Stimulated activated CD4-positive, alpha-beta T cell treated with anti-CD3 and anti-CD28 coated beads, Interleukin-1b, Interleukin-23, amount 100 ng/mL, for 1 hour (primary cell): ENCODE measurements at places on chromosomes 3 and 15.

GRCh38 chr3:137032465-137033120 lies 74.8 kb downstream of the IL20RB start:
- peak; percentile 73 for DNase-seq

DNA sequence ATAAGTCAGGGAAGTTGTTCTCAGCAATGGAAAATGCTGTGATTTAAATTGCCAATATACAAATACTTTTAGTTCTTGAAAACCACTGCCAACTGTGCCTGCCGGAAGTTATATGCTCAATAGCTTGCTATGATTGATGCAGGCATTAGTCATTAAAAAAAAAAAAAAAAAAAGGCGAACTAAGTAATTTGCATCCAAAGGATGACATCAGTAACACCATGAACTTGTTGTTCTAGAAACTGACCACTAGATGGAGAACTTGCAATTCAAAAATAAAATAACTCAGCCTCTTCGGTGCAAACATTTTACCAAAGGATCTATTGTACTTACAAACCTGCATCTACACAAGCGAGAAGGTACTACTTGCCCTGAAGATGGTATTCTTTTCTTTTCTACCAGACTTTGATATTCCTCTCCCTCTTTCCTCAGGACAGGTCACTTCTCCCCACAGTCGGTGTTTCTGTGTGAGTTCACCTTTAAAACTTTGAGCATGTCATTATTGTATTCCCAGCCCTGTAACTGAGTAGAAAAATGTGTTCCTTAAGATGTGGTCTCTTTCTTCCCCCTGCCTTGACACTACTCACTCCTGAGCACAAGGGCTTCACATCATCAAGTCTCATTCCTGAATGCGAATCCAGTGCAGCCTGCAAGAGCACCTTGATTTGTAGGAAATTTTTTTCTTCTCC lies 115.0 kb upstream of the VEPH1 start:
- no peak for DNase-seq

- DNase-seq, result no peak
Measured at GRCh38 chr3:77179762-77180161, 139.9 kb downstream of the ROBO2 start.

- DNase-seq, result no peak
Measured at GRCh38 chr3:44965165-44965564, 10.8 kb downstream of the ZDHHC3 start.

- no peak for DNase-seq
Measured at GRCh38 chr15:27328186-27328585, 357.2 kb downstream of the GABRG3 start.

DNA sequence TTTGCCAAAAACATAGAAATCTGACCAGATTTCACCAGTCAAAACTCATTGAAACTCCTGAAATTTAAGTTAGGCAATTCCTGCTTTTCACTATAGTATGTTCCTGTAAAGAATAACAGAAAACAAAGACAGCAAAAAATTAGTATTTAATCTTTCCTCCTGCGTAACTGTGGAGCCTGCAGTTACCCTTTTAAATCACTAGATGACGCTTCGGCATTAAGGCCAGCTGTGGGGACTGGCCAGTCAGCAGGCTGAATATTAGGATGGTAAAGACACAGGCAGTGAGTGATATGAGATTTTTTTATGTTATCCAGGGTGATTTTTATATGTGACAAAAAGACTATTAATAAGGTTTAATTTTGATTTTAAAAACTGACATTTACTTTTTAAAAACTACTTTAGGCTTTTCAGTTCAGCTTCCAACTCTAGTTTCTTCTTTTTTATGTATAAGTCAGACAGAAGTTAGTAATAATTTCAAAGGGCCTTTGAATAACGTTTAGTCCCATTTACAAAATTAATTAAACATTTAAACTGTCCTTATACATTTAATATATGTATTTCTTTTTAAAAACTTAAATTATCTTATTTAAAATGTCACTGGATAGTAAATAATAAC lies 165.1 kb downstream of the PPM1L start:
- DNase-seq, result no peak

GRCh38 chr15:99981191-99981647 lies 248.0 kb upstream of the LYSMD4 start:
- DNase-seq, result no peak

DNA sequence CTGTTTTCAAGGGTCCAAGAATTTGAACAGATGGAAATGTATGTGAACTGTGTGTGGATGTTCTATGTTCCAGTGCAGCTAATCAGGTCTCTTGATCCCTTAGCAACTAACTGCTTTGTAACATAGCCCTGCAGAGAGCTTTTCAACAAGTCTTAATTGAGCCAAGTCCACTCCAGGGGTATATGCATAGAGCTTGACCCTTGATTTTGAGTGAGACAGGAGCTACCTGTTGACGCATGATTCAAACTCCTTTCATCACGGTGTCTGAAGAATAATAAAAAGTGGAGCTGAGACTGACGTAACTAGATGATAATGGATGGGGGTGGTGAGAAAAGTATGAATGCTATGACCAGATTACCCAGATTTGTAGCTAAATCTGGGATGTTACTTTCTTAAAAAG lies 93.3 kb upstream of the CCDC54 start:
- DNase-seq, result no peak

- no peak for DNase-seq
Measured at GRCh38 chr15:80530737-80531365, 126.7 kb downstream of the ARNT2 start.

DNA sequence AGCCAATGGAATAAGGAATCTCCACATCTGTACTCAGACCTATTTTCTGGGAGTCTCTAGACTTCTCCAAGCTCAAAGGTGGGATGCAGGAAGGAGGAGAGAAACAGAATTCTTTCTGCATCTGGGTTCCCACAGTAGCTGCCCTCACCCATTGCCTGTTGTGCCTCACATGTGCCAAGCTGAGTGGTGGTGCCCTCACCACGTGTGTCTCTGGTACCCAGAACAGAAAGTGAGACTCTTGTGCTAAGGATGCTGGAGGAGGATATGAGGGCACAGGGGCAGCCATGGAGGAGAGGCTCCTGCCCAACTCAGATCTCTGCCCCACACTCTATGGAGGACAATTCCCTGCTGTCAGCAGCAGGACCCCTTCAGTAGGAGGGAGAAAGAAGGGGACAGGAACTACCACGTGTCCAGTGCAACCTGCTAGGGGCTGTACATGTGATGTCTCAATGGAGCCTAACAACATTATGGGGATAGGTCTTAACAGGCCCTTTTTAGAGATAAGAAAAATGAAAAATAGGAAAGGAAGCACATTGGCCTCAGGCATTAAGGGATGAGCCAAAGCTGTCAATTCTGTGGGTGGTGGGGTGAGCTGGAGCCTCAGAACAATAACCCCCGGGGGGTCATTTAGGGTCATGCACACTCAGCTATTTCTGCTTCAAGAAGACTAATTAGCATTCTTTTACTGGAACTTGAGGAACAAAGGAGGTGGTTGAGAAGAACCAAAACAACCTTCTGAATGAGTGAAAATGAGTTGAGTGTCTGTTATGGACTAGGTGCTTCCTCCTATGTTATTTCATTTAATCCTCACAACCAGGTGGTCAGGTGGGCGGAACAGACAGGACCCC lies 16.3 kb upstream of the NOX5 start:
- no peak for DNase-seq

DNA sequence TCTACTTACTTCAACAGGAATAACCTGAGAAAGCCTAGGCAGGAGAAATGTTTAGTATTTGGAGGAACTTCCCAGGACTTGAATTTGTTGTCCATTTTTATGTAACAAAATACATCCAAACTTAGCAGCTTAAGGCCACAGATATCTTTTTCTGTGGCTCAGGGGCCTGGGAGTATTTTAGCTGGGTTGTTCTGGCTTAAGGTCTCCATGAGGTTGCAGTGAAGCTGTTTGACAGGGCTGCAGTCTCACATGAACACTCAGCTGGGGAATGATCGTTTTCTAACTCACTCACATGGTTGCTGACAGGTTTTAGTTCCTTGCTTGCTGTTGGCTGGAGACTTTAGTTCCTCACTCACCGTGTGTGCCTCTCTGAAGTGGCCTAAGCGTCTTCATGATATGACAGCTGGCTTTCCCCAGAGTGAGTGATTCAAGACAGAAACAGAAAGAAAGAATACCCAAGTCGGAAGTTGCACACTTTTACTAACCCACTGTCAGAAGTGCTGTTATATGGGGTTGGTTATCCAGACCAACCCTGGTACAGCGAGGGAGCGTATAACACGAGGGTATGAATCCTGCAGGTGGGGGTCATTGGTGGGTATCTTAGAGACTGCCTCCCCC lies 229.7 kb upstream of the TBL1XR1 start:
- DNase-seq, result peak; percentile 12

GRCh38 chr15:59622289-59622688 lies 10.7 kb downstream of the GCNT3 start:
- no peak for DNase-seq

GRCh38 chr3:32224016-32224516 lies 14.4 kb upstream of the CMTM8 start:
- DNase-seq, result no peak

DNA sequence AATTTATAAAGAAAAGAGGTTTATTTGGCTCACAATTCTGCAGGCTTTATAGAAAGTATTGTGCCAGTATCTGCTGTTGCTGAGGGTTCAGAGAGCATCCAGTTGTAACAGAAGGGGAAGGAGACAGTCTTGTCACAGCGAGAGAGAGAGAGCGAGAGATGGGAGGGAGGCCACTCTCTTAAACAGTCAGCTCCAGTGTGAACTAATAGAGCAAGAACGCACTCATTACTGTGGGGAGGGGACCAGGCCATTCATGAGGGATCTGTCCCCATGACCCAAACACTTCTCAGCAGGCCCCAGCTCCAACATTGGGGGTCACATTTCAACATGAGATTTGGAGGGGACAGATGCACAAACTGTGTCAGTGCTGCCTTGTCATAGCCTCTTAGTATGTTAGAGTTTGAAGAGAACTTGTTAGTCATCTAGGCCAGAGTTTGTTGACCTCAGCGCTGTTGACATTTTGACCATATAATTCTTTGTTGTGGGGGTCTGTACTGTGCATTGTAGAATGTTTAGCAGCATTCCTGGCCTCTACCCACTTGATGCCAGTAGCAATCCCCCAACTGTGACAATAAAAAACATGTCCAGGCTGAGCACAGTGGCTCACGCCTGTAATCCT lies 15.3 kb downstream of the STARD9 start:
- no peak for DNase-seq

GRCh38 chr3:112761062-112761638 lies 85.5 kb downstream of the CD200R1L start:
- DNase-seq, result no peak

DNA sequence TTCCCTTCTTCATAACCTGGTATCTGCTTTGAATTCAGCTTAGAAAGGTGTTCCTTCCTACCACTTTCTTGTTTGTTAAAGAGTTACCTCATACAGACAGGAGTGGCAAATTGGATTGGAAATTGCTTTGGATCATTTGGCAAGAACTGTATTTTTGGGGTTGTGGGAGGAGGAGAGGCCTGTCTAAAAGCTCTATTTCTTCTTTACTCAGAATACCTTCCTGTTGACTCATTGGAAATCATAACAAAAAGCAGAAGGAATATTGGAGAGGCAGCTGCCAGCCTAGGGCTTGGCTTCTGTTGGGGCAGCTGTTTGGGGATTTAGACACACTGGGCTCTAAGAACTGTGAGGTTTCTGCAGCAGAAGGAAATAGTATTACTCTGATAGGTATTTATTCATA lies 14.2 kb downstream of the IQGAP1 start:
- no peak for DNase-seq

DNA sequence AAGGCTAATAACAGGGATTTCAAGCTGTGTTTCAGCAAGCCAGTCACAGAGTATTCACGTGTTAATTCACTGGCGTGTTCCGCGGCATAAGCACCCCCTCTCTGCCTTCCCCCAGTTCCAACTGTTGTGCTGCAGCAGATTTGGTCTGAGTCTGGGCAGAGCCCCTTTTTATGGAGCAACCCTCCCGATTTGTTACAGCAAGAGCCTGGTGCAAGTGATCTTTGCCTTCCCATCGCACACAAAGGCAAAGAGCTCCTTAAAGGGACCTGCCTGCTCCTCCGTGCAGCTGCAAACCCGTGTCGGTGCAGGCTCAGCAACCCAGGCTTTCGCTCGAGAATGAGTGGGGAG lies 170.5 kb downstream of the KCNAB1 start:
- no peak for DNase-seq

- DNase-seq, result no peak
Measured at GRCh38 chr3:122679882-122680474, 661 bp upstream of the PARP14 start.

DNA sequence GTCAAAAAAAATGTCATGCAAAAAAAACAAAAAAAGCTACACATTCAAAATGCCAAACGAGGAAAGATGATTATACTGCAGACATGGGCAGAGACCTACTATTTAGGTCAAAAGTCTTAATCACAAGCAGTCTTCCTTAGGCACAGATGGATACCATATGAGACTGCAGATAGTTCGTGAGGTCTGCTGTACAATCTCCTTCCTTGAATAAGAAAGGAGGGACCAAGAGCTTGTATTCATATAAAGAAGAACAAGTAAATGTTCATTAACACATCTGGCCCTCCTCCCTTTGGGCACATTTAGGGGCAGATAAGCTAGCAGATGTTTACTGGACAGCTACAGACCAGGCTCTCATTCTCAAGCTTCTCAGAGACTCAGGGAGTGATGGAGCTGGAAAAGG lies 45.3 kb downstream of the ANXA2 start:
- no peak for DNase-seq

GRCh38 chr3:37041546-37042195 lies 48.4 kb downstream of the MLH1 start:
- no peak for DNase-seq

DNA sequence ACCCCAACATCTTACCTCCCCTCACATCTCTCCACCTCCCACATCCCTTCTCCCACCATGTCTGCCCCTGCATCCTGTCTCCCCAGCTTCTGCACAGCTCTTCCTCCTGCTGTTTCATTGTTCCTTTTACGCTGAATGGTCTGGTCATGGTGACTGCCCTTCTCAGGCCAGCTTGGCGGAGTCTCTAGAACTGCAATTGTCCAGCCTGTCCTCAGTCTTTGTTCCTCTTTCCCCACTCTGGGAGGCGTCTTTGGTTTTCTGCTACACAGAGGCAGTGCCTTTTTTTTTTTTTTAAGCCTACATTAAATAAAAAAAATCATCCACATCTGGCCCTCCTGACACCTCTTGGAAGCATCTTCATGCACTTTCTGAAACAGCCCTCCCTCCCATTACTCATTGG lies 49.1 kb upstream of the SEC22A start:
- DNase-seq, result no peak

- DNase-seq, result no peak
Measured at GRCh38 chr15:54064365-54064764, 86.1 kb downstream of the UNC13C start.

DNA sequence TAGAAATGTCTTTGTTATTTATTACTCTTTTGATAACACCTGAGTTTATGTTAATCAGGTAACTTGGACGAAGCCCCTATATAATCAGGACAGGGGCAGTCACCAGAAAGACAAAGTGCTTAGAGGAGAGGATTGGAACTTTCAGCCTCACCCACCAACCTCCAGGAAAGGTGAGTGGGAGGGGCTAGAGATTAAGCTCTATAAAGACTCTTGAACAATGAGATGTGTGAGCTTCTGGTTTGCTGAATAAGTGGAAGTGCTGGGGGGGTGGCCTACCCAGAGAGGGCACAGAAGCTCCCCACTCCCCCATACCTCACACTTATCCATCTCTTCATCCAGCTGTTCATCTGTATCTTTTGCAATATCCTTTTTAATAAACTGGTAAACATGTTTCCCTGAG lies 73.9 kb downstream of the TTBK2 start:
- DNase-seq, result no peak
